Lower leg skin (tissue), 4 donors: ENCODE measurements at places on chromosomes 12 and 14.

DNA sequence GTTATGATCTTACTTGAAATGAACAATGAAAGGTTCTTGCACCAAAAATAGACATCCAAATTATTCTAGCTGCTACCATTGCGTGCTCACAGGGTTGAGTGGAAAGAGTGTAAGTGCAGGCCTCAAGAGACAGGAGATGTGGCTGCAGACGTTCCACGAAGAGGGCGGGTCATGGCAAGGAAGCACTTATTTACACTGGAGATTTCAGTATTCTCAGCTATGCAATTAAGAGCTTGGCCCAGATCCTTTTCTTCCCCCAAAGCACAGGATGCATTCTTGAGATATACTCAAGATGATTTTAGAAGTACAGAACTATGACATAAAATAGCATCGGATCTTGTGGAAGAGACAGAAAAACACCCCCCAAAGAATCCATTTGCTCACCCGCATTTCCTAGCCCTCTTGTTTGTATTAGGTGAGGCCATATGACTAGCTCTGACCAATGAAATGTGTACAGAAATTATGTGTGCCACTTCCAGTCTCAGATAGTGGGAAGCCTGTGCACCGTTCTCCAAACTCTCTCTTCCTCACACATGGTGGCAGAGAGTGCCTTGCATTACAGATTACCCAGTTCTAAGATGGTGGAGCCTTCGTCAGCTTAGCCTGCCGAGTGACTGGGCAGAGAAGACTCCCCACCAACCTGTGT is 261.4 kb downstream of the TTC8 start:
- no peak for DNase-seq

GRCh38 chr14:29804481-29805266 is 123.0 kb downstream of the PRKD1 start:
- no peak for DNase-seq

DNA sequence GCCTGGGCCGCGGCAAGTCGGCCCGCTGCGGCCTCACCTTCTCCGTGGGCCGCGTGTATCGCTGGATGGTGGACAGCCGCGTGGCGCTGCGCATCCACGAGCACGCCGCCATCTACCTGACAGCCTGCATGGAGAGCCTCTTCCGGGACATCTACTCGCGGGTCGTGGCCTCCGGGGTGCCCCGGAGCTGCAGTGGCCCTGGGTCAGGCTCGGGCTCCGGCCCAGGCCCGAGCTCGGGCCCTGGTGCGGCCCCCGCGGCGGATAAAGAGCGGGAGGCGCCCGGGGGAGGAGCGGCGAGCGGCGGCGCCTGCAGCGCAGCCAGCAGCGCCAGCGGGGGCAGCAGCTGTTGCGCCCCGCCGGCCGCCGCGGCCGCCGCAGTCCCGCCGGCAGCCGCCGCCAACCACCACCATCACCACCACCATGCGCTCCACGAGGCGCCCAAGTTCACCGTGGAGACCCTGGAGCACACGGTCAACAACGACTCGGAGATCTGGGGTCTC is 226.2 kb upstream of the CRY1 start:
- DNase-seq = peak; percentile 48

DNA sequence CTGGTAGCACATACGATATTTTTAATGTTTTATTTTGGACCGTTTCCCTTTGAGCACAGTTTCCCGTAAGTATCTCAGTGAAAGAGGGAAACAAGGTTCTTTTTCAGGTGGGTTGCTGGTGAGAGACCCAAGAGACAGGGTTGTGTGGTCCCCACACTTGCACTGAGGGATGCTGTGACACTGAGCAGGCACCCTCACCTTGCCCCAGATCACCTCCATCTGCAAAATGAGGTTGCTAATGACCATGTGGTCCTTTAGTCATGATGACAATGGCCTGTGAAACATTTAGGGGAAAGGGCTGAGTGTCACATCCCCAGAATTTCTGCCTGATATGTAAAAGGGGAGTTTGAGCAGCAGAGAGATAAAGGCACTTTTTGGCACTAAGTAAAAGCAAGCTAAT is 4.3 kb downstream of the CCND2 start:
- DNase-seq = no peak

DNA sequence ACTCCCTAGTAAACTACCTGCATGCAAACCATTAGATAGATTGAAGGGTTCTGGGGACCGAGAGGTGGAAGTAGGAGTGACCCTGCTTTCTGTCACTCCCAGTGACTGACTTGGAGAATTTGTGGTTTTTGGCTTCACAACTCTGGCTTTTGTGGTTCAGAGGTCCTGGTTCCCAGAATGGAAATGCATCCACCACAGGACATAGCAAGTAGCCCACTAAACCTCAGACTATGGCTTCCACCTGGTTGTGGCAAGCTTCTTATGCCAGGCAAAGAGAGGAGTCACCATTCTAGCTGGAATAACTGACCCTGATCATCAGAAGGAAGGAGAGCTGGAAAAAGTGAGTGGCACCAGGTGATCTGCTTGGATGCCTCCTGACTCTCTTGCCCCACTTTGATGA is 162.4 kb upstream of the TMEM260 start:
- DNase-seq = no peak

DNA sequence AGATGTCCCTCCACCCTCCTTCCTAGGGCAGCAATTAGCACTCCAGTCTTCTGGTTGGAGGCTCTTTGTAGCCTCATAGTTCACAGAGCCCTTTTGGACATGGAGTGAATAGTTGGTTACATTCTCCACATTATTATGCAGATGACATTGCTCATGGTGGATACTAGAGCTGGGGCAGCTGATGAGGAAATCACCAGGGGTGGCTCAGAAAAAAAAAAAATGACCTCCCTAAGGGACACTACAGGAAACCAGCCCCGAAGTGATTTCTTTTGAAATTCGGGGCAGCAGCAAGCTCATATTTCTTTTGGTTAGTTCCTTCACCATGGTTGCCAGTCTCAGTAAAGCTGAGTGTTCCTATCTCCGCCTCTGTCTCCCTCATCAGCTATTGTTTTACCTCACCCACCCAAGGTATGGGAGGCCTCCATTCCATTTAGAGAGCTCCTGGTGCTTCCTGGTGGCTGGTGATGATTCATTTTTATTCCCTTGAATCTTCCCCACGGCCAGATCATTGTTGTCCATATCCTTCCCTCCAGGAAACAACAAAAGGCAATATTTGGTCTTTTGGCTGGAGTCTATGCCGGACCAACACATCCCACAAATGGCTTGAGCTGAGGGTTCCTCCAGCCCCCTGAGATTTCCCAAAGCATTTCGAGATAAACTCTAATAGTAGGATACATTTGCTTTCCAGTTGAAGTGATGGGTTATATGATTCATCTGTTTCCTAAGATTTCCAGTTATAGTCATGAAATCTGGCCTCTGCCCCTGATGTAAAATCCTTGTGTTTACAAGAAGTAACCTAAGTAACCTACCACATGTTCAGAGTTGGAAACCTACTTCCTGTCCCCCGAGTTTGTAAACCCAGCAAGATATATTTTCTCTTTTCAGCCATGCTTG is 56.2 kb upstream of the NID2 start:
- DNase-seq = no peak

DNA sequence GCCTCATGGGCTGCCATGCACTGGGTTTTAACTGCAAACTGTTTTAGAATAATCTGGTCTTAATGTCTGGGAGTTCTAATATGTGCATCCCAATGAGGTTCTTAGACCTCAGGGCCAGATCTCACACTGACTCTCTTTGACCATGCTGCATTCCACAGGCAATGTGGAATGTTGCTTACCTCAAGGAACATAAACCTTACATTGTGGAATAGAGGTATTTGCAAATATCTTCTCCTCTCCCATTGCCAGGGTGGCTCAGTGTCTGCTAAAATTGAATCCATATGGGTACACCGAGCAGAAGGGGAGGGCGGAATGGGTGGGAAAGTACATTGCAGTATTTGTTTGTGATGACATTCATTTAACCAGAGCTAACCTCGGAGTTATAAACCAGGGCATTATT is 78.6 kb downstream of the CHST11 start:
- no peak for DNase-seq

- DNase-seq = no peak
These were observed 238.0 kb upstream of the DDHD1 start for GRCh38 chr14:53391156-53391555.

DNA sequence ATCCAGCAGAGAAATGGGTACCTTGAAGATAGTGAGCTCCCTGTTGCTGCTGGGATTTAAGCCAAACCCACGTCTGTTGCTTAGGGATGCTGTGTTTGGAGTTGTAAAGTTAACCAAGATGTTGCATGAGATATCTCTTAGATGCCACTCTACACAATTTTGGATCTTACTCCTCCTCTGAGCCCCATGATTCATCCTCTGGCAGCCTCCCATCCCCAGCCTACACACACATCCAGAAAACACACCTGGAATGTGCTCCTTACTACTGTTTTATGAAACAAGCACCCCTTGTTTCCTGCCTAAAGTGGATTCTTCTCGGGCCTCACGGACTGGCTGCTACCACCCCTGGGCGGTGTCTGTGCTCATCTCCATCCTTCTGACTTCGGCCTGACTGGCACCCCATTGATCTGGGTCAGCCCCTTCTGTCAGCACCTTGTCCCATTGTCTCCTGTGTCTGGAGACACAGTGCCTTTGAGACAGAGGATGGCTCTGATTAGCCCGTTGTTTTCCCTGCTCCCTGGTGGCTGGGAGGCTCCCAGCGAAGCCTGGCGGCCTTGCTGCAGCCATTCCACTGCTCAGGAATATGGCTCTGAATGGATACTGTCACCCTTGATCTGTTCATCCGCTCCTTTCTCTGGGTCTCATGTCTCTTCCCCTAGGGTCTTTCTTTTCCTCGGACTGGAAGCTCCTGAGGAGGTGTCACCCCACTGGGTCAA is 24.3 kb downstream of the TSPAN9 start:
- DNase-seq = no peak

- DNase-seq = no peak
These were observed 1.8 kb downstream of the ALX1 start for GRCh38 chr12:85281636-85282312.

DNA sequence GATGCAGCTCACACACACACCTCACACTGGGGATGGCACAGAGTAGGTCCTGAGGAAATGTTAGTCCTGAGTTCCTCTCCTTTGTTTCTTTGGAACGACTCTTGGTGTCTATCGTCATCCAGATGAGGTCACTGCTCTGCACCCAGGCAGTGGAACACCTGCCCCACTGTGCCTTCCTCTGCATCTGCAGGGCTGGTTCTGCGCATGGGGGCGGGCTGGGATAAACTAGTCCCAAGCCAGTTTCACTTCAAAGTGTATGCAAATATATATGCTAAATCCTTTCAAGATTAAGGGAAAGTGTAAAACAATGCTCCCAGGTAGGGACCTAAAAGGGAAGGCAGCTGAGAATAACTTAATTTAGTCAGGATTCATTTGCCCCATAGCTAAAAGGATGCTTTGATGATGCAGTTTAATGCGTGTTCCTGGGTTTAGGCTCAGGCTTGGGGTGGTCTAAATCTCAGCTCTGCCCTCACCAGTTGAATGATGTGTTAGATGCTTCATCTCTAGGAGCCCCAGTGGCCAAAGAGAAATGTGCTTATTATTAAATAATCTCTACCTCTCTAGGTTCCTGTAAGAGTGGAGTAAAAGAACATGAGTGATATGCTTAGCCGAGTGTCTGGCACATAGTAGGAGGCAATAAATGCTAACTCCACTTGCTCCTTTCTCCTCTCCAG is 47.1 kb upstream of the OVCH1 start:
- DNase-seq = no peak

DNA sequence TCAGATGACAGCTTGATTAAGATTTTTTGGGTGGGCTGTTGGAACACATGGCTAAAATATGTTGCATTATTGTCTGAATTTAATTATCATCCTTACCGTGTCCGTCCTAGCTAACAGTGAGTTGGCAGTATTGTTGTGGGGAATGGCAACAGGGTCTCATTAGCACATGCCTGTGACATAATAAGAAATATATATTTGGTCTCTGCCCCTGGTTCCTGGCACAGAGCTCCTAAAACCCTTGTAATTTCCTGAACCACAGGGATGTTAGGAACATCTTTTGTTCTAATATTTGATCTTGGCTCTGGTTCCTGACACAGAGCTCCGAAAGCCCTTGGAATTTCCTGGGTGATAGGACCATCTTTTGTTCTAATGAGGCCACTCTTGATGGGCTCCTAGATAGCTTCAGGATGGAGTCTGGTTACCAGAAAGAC is 76.0 kb downstream of the SYNE2 start:
- DNase-seq = no peak

DNA sequence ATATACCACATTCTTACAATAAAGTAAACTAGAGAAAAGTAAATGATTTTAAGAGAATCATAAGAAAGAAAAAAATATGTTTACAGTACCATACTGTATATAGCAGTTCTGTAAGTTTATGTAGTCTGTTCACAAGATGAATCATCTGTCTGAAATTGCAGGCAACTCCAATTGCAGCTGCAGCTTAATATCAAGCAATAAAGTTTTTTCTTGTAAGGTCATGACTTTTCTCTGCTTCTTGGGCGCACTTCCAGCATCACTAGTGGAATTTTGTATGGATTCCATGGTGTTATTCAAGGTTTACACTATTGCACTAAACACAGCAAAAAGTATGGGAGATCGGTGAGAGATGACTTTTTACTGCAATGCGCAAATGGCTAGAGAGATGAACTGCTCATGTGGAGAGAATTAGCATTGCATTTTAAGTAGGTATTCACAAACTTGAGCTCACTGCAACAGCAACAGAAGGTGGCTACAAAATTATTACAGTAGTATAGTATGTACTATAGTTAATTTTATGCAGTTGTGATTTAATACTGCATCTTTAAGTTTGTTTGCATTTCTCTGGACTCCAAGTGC is 445.4 kb upstream of the OR4E1 start:
- DNase-seq = no peak

GRCh38 chr12:10067942-10068341 is 30.8 kb downstream of the CLEC1A start:
- DNase-seq = no peak

GRCh38 chr12:11823593-11823992 is 174.1 kb downstream of the ETV6 start:
- DNase-seq = peak; percentile 60

GRCh38 chr14:92927349-92928257 is 4.7 kb downstream of the CHGA start:
- no peak for DNase-seq

- DNase-seq = no peak
These were observed 675.6 kb upstream of the MDGA2 start for GRCh38 chr14:48350971-48351370.

DNA sequence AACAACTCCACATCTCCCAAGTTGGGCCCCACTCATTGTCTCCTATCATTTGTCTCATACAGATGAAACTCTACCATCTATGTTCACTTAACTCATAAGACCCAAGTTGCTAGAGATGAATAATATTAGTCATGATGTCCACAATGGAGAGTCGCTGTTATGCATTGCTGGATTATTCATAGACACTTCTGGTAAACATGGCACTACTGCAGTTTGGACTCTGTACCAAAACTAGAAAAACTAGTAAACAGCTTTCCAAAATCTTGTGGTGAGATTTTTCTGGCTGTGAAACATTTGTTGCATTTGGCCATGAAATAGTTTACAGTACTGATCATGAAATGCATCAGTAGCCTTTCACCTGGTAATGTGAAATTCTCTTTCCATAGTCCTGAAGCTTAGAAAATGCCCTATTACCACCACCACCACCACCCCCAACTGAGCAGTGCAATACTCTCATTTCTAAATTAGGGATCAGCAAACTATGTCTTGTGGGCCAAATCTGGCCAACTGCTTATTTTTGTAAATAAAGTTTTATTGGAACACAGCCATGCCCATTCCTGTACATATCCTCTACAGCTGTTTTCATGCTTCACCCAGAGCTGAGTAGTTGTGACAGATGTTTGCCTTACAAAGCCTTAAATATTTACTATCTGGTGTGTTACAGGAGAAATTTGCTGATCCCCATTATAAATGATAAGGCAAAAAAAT is 236.5 kb downstream of the DPF3 start:
- DNase-seq = no peak

- no peak for DNase-seq
These were observed 37.0 kb upstream of the TSPAN9 start for GRCh38 chr12:3040026-3040656.

- no peak for DNase-seq
These were observed 8.3 kb upstream of the SERPINA6 start for GRCh38 chr14:94331462-94331861.
